ENCODE measurements at places on chromosomes 4 and X.

DNA sequence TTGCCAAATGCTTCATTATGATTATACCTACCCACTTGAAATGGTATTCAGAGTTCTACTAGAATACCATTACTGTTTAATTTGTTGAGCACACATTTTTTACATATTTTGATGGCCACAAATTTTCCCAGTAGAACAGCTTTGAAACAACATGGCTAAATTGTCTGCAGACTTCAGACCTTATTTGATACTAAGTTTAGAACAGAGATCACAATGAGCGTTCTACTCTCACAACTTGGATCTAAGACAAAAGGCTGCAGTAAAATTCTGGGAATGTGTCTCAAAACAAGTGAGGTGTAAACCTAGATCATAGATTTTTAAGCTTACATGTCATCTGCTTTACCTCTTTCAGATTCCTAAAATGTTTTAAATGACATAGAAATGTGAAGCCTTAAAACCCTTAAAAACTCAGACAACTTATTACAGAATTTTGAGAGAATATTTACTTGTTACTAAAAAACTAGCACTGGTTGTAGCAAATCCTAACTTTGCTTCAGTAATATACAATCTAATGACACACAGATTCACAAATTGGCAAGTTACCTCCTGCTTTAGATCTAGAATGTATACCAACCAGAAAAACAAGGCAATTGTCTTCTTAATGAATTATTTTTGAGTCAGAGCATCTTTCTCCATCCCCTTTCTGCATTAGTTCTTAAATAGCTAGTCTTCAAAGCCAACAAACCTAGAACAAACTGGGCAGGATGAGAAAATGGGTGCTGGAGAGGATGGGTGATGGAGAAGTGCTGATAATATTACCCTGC, 243.3 kb downstream of the SLC7A11 start:
- DNase-seq: no peak

DNA sequence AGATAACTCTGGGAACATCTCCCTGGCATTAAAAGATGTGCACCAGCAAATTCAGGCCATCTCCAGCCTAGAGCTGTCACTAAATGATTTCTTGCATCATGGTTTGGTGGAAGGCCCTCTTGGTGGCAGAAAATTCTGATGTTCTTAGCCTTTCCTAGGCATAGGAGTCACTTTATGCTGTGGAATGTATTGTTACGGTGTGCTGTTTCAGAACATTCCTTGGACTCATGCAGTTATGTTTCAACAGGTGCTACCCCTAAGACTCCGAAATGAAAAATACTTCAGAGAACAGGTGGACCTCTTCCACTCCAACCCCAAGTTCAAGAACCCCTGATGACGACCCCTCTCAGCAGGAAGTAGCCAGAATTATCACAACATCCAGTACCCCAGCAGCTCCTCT, 20.3 kb upstream of the PAPSS1 start:
- no peak for DNase-seq

- DNase-seq: no peak
These were observed 207.5 kb downstream of the CHRDL1 start for GRCh38 chrX:110588164-110588563.

GRCh38 chrX:119402588-119402987, 3.5 kb downstream of the SLC25A43 start:
- DNase-seq: no peak

DNA sequence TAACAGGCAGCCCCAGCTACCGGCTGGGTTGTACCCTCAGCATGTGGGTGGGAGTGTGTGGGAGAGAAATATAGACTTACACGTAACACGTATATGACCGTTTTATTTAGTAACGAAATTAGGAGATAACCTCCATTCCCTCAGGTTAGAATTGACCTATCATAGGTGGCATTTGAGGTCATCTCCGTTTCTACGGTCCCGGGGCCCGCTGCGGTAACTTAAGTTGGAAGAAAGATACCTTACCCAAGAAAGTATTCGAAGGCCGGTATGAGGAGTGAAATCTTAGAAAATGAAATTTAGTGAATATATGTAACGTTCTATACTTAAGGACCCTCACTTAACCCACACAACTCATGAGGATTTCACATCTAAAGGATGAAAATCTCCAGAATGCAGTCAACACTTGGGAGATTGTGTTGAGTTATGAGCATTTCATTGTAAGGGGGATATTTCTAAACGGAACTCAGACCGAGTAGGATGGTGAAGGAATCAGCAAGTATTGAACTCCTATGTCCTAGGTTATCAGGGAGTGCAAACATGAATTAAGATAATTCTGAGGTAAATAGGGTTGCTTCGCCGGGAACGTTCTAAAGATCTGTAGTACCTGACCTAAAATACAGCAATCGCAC, 891 bp downstream of the CISD2 start:
- no peak for DNase-seq

GRCh38 chr4:87881115-87881514, 48.3 kb downstream of the MEPE start:
- no peak for DNase-seq

- no peak for DNase-seq
These were observed 45.8 kb upstream of the ARSJ start for GRCh38 chr4:114025176-114025777.

DNA sequence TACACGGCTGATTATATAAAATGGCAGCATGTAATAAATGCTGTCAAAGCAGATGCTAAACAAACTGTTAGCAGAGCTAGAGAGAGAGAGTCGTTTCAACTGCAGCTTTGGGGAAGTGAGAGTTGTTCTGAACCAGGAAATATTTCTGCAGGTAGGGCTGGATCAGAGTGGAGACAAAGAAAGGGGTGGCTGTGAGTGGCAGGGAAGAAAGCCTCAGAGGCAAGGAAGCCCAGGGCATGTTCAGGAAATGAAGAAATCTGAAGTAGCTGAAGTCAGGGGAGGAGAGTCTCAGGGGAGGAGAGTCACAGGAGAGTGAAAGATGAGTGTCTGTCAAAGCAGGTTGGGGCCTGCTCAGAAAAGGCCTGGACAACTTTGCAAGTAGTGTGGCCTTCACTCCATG, 48.4 kb upstream of the RPS6KA3 start:
- DNase-seq: no peak

DNA sequence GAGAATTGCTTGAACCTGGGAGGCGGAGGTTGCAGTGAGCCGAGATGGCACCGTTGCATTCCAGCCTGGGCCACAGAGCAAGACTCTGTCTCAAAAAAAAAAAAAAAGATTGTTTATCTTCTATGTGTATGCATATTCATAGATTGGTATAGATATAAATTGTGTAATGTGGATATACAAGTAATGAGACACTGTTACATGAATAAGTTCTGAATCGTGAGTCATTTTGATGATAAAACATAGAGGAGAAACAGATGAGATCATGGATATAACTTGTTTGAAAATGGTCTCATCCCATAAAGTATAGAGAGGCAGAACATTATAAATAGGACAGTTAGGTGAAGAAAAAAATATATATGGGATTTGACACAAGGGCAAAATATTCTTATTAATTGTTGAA, 628.0 kb downstream of the IL1RAPL1 start:
- no peak for DNase-seq

DNA sequence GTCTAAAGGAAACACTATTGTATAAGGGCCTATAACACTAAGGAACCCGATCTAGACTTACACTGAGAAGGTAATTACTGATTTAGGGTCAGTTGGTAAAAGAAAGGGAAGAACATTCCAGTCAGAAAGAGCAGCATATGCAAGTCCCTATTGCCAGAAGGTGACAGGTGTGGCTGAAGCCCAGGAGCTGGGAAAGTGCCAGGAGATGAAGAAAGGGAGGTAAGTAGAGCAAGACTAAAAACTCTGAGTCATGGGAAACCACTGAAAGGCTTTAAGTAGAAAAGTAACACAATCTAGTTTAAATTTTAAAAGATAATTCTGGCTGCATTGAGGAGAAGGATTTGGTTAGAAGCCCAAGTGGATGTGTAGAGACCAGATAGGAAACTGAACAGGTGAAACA, 77.7 kb upstream of the INTU start:
- no peak for DNase-seq

GRCh38 chr4:158799013-158799770, 30.4 kb downstream of the FNIP2 start:
- no peak for DNase-seq

GRCh38 chr4:184669251-184669650, 19.7 kb downstream of the PRIMPOL start:
- DNase-seq: no peak

DNA sequence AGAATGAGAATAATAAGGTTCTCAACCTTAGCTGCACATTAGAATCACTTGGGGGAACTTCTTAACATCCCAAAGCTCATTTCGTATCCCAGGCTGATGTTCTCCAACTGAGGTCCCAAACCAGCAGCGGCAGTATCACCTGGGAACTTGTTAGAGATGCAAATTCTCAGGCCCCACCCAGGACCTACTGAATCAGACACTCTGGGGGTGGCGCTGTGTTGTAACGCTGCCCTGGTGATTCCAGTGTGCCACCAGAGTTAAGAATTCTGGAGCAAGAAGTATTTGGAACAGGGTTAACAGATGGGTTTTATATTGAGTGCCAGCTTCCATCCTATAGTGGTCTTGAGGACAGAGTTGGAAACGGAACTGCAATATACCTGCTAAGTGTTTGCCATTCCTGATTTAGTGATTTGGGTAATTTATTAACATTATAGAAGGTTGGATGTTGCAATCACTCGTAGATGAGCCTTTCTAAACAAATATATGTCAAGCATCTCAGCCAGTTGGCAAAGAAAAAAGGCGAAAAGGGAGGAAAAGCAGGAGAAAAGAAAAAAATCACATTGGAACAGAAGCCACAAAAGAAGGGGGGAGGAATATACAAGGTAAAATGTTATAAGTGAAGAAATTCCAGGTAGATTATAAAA, 141.0 kb downstream of the ARX start:
- DNase-seq: no peak

DNA sequence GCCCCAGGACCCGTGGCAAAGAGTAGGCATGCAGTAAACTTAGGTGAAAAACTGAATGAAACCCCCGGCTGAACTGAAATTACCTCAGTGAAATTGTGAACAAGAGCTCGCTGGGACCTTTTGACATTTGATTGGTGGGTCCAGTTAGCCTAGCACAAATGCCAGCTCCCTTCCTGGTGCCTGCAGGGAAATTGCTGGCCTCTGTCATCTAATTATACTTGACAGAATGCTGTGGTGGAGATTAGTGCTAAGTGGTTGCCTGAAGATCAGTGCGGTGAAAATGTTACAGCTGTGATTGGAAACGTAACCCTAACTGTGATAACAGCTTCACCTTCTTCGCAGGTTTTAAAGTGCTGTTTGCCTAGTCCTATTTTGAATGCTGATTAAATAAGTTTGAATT, 43.0 kb downstream of the ADD1 start:
- no peak for DNase-seq

DNA sequence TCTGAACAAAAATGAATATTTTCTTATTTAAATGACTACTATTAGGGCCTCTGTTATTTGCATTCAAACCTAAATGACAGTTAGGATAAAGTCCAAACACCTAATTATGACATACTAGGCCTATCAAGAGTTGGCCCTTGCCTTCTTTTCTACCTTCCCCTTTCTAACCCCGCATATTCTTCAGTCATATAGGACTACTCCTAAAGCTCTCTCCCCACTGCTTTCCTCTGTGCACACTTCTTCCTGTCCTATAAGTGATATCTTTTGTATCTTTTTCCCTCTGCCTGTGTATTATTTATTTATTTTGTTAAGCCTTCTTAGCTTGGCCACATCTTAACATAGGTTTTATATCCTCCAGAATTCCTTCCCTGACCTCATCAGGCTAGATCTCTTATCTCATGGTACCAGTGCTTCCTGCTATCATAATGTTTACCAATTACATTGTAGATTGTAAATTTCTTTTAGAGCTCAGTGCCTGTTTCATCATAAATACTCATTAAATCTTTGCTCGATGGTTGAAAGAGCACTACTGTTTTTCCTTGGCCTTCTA, 22.5 kb downstream of the ERVMER34-1 start:
- no peak for DNase-seq

DNA sequence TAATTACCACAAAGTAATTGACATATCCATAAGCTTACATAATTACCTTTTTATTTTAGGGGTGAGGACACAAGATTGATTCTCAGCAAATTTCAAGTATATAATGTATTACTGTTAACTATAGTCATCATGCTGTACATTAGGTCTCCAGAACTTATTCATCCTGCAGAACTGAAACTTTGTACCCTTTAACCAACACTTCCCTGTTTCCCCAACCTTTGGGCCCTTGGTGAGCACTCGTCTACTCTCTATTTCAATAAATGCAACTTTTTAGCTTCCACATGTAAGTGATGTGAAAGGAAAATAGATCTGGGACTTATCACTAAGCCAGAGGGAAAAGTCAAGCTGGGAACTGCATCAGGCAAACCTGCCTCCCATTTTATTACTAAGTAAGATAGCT, 33.6 kb upstream of the CCNG2 start:
- DNase-seq: no peak

- no peak for DNase-seq
These were observed 160.7 kb downstream of the FHIP1A start for GRCh38 chr4:151569650-151570049.

- no peak for DNase-seq
These were observed 13.9 kb downstream of the SLC2A9 start for GRCh38 chr4:10007436-10007740.

- DNase-seq: no peak
These were observed 227.5 kb downstream of the MGST2 start for GRCh38 chr4:139892973-139893736.

DNA sequence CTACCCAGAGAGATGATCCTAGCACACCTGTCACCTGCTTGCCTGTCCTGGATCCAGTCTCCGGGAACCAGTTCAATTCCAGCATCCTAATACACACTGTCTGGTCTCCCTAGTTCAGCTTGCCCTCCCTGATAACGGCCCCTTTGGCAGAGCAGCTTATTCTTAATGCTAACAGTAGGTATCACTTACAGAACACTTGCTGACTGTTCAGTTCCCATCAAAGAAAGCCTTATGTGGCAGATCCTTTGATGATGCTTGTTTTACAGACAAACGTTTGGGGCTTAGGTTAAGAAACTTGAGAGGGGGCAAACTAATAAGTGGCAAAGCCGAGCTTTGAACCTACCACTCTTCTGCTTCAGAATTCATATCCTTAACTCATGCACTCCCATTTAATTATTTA, 890 bp downstream of the RASSF6 start:
- DNase-seq: no peak

- no peak for DNase-seq
These were observed 101.0 kb upstream of the HS3ST1 start for GRCh38 chr4:11529625-11530201.

DNA sequence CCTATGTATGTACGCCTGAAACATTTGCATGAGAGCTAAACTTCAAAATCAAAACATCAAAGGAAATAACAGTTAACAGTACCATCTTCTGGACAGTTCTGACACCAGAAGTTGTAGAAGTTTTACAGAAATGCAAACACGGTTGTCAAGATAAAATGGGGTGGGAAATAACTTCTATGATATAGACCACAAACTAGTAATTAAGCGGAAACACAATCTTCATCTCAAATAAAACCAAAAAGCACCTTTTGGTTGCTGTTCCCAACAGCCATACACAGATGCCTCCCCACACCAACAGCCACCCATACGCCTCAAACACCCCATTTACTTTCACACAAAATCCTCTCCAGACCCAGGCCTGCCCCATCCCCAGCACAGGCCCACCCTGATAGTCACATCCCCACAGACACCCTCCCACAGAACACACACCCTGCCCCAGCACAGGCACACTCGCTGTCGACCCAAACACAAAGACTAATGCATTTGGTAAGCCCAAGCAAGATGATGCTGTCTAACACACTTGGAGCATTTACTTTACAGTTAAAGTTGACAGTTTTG, 64.3 kb downstream of the TAPT1 start:
- DNase-seq: no peak
